H1 (cell line): ENCODE measurements at places on chromosomes 4 and X.
A peak's percentile ranks its signal among the peaks of the same experiment; 100 is the strongest.

DNA sequence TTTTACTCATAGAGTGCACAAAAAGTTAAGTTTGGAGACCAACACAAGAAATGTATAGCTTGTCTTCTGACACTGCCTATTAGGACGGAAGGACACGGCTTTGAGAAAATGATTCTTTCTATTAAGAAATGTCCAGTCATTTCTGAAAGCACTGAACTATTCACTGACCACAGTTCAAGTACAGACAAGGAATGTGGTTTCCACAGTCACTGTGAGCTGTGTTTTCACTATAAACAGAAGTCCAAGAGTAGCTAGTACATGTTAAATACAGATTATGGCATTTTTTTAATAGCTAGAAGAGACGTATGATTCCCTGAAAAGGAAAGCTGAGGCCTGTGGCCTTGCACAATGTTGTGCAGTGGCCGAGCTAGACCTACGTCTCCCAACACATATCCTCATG is 115.1 kb upstream of the GPM6A start:
- H3K4me1 ChIP-seq = no peaks in the 10 kb centered on the region
- no peak for DNase-seq
- no peaks in the 10 kb centered on the region for H3K36me3 ChIP-seq
- H3K27me3 ChIP-seq = no peaks in the 10 kb centered on the region

DNA sequence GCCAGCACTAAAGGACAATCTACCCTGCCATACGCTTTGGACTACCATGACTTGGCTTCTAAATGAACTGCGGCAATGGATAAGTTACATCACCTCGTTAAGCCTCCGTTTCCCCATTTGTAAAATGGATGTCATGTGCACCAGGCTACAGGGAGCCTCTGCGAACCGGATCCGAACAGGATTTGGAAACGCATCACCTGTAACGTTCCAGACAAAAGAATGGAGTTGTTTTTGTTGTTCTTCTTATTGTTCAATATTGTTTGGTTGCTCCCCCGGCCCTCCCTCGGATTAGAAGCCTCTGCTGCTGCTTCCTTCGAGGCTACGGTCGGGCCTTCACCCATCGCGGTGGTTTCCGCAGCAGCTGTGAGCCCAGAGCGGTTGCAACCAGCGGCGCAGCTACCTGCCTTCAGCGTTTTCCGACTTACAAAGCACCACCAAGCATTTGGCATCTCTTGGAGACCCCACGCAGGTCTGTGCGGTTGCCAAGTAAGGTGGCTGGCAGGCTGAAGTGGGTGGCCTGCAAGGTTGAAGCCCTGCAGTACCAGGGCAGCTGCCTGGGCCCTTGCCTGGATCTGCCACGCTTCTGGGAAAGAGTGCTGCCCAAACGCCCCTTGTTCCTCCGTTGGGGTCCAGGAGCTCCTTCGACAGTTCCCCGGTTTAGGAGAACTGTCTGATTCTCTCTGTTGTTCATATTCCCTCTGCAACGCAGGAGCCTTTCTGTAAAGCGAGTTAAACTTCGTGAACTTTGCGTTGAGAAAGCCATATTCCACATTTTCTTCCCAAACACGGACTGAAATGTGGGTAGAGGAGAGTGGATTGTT is 7.1 kb downstream of the NKX3-2 start:
- peak; percentile 58 for DNase-seq
- no peak overlapping the region for H3K27ac ChIP-seq
- H3K36me3 ChIP-seq = no peaks in the 10 kb centered on the region
- H3K4me1 ChIP-seq = peaks cover 12% of the 10 kb centered on the region

- H3K4me3 ChIP-seq = no peak overlapping the region
- no peaks in the 10 kb centered on the region for H3K36me3 ChIP-seq
- no peaks in the 10 kb centered on the region for H3K27me3 ChIP-seq
- H3K4me1 ChIP-seq = no peaks in the 10 kb centered on the region
These were observed 102.6 kb downstream of the APBB2 start for GRCh38 chr4:41111791-41112190.

DNA sequence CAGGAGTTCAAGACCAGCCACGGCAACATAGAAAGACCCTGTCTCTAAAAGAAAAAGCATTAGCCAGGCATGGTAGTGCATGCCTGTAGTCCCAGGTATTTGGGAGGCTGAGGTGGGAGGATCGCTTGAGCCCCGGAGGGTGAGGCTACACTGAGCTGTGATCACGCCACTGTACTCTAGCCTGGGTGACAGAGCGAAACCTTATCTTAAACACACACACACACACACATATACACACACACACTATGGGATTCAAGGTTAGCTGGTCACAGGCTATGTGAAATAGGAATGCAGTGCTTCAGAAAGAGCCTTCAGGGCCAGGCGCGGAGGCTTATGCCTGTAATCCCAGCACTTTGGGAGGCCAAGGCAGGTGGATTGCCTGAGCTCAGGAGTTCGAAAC is 23.5 kb downstream of the NLGN3 start:
- H3K27ac ChIP-seq = no peak overlapping the region
- no peaks in the 10 kb centered on the region for H3K36me3 ChIP-seq
- no peaks in the 10 kb centered on the region for H3K27me3 ChIP-seq
- no peak for DNase-seq
- no peak overlapping the region for H3K4me3 ChIP-seq

GRCh38 chrX:44842550-44843317 is 1.1 kb upstream of the DUSP21 start:
- H3K27me3 ChIP-seq = no peaks in the 10 kb centered on the region
- H3K4me3 ChIP-seq = no peak overlapping the region
- no peak overlapping the region for H3K27ac ChIP-seq
- no peaks in the 10 kb centered on the region for H3K36me3 ChIP-seq
- DNase-seq = no peak

GRCh38 chr4:146428298-146428697 is 93.4 kb downstream of the SLC10A7 start:
- H3K36me3 ChIP-seq = no peaks in the 10 kb centered on the region
- no peak for DNase-seq
- H3K27me3 ChIP-seq = no peaks in the 10 kb centered on the region
- no peak overlapping the region for H3K4me3 ChIP-seq
